BJ (cell line): ENCODE measurements at places on chromosomes 12 and 14. TPM values are rescaled to one million over a fixed set of nuclear protein-coding genes. Genes with fewer than 3 reads are reported as not detected.

The SVOP gene
- polyA plus RNA-seq = not detected in 2 replicates

The DAD1 gene
- polyA plus RNA-seq = 383 and 576 TPM in 2 replicates

The TRHDE gene
- polyA plus RNA-seq = 17.1 and 44.1 TPM in 2 replicates

The TAS2R13 gene
- polyA plus RNA-seq = 0.10 TPM in 1 of 2 replicates, not detected in the other

The ABHD4 gene
- polyA plus RNA-seq = 77.2 and 115 TPM in 2 replicates

The KLHL33 gene
- 0.12 and 0.22 TPM in 2 replicates for polyA plus RNA-seq

The ZC2HC1C gene
- polyA plus RNA-seq = 0.85 and 1.2 TPM in 2 replicates

The AKAP6 gene
- polyA plus RNA-seq = 18.5 and 22.9 TPM in 2 replicates

The WNT5B gene
- 38.7 and 57.3 TPM in 2 replicates for polyA plus RNA-seq

The NANOG gene
- not detected in 2 replicates for polyA plus RNA-seq

The RECQL gene
- 17.6 and 31.7 TPM in 2 replicates for polyA plus RNA-seq

The TMEM179 gene
- polyA plus RNA-seq = 0.09 TPM in 1 of 2 replicates, not detected in the other

The KRT76 gene
- polyA plus RNA-seq = not detected in 2 replicates

The KRT85 gene
- polyA plus RNA-seq = not detected in 2 replicates
